Stimulated activated CD8-positive, alpha-beta memory T cell treated with anti-CD3 and anti-CD28 coated beads, Interleukin-15, amount 100 ng/mL, for 24 hours (primary cell): ENCODE measurements at places on chromosomes 7 and 10.

- peak; percentile 30 for DNase-seq
Measured at GRCh38 chr7:3065724-3066143, 22.1 kb upstream of the CARD11 start.

DNA sequence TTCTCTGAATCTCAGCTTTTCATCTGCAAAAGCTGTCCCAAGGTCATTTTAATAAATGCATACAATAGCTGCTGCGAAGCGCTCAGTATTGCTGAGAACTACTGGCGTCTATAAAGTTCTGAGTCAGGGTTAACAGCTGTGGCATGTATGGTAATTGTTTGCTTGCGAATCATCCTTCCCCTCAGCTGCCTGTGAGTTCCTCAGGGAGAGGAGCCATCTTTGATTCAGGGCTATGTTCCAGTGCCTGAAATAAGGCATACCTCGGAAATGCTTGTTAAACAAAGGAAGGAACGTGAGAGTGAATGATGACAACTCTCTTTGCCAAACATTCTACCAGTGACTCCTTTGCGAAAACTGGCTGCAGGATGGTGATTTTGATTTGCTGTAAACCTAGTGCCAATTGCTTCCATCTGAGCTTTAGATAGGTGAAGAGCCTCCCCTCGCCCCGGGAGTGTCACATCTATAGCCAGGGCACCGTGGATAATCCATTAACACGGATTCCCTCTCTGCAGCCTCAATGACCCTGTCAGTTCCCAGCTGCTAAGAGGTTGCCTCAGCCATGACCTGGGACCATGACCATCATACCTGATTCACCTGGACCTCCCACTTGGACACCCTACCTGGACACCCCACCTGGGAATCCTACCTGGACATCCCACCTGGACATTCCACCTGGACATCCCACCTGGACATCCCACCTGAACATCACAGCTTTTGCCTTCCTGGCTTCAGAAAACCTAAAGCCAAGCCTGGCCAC lies 39.6 kb downstream of the GPRIN2 start:
- no peak for DNase-seq

DNA sequence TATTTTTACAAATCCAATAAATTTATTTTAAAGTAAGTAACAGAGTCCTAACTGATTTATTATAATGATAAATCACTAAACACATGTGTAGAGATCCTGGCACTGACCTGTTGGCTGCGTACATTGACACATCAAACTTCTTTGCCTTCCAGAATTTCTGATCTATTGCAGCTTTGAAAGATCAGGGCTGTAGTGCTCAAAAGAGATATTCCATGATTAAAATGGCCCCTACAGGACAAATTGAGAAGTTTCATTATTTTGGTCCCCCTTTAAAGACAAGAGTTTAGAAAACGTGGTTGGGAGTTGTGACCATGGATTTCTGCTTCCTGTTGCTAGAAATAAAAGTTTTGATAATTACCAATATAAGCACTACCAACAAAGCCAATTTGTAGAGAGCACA lies 87.7 kb upstream of the PDK4 start:
- no peak for DNase-seq

- DNase-seq, result no peak
Measured at GRCh38 chr10:116168745-116169144, 104.3 kb downstream of the GFRA1 start.

DNA sequence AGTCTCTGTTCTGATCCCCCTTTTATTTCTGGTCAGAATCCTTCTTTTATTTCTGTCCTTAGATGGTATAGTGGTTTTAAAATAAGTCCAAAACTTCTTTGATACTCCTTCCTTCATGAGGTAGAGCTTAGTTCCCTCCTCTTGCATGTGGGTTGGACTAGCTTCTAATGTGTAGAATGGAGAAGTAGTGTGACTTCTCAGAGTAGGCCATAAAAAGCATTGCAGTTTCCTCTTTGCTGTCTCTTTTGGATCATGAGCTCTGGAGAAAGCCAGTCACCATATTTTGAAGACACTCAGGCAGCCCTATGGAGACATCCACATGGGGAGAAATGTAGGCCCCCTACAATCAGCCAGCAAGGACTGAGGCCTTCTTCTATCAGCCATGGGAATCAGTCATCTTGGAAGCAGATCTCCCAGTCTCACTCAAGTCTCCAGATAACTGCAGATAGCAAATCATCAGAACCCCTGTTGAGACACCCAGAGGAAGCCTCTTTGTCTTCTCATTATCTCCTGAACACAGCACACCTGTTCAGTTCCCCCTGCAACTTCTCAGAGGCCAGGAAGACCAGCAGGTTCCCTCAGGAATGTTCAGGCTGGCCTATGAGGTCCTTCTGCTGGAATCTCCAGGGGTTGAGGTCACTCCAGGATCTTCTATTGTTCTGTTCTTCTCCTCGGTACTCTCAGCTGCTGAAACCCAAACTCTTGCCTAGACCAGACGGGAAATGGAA lies 511.9 kb upstream of the ZMIZ1 start:
- no peak for DNase-seq

DNA sequence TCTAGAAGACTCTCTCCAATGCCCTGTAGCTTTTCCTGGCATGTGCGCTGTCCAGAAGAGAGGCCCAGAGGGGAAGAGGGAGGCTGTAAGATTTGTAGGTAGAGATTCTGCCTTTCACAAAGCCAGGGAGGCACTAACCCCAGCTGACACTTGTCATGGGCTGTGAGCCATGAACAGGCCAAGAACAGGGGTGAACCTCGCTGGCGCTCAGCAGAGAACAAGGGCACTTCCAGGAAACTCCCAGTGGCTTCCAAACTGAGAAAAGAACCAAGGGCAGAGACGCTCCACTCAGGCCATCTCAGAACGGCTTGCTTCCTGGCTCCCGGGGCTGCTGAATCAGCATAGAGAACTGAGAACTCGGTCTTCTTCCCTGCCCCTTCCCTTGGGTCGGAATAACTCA lies 257.8 kb upstream of the ZNF32 start:
- no peak for DNase-seq

DNA sequence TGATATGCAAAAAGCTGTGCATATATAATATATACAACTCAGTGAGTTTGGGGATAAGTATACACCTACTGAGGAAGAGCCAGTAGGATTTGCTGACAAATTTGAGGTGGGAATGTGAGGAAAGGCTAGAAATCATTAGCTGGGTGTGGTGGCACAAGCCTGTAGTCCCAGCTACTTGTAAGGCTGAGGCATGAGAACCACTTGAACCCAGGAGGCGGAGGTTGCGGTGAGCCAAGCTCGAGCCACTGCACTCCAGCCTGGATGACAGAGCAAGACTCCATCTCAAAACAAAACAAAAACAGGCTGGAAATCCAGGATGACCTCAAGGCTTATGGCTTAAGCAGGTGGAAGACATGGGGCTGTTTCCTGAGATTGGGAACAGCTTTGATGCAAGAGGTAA lies 10.6 kb upstream of the PLEKHS1 start:
- DNase-seq, result no peak

- DNase-seq, result no peak
Measured at GRCh38 chr7:150405584-150406311, 26.6 kb downstream of the ZNF775 start.

- no peak for DNase-seq
Measured at GRCh38 chr10:93186653-93187052, 113.0 kb downstream of the CYP26A1 start.

DNA sequence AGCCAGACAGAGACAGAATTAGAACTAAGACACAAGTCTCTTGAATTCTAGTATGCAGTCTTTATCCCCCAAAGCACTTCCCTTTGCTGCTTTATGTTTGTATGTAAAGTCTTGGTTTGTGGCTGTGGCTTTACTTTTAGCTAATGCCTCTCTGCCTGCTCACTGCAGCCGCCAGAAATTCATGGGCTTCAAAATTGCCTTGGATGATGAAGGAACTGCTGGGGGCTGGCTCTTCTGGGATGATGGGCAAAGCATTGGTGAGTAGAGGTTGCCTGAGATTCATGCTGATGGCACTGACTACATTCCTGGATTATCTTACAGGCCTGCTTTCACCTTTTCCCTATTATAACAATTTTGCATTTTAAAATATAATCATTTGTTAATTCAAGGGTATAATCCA lies 10.9 kb upstream of the MGAM2 start:
- DNase-seq, result no peak
